ENCODE measurements at places on chromosomes 1 and 21. TPM values are rescaled to one million over a fixed set of nuclear protein-coding genes. Genes with fewer than 3 reads are reported as not detected.

The CFAP57 gene
- total RNA-seq, result 0.92 TPM

The FCRL5 gene
- total RNA-seq, result not detected

GRCh38 chr1:153648000-153648643 is 10.4 kb upstream of the SNAPIN start:
- DNase-seq, result no peak

GRCh38 chr1:48735796-48736195 is 40.9 kb downstream of the BEND5 start:
- no peak for DNase-seq

- DNase-seq, result peak; percentile 33
Observed at GRCh38 chr1:61839679-61840078, 97.4 kb downstream of the PATJ start.

The TMEM82 gene
- total RNA-seq, result not detected

The PSRC1 gene
- total RNA-seq, result 33.5 TPM

DNA sequence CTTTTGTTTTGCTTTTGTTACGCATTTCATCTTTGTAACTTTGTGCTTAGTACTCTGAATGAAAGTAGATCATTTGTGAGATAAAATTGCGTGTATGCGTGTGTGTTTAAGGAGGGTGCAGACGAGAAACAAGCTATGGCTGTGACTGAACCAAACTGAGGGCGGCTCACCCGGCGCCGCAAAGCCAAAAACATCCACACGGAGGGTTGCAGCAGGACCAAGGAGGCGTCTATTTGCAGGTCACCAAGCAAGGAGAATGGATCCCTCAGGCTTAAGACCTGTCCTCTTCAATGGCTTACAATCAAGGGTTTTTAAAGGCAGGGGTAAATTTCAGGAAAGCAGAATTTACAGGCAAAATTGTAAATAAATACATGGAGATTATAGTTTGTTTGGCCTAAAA is 12.8 kb downstream of the GCSAML start:
- DNase-seq, result no peak

The TAS1R1 gene
- total RNA-seq, result not detected

GRCh38 chr21:42649122-42650032 is 4.0 kb upstream of the PDE9A start:
- no peak for DNase-seq

DNA sequence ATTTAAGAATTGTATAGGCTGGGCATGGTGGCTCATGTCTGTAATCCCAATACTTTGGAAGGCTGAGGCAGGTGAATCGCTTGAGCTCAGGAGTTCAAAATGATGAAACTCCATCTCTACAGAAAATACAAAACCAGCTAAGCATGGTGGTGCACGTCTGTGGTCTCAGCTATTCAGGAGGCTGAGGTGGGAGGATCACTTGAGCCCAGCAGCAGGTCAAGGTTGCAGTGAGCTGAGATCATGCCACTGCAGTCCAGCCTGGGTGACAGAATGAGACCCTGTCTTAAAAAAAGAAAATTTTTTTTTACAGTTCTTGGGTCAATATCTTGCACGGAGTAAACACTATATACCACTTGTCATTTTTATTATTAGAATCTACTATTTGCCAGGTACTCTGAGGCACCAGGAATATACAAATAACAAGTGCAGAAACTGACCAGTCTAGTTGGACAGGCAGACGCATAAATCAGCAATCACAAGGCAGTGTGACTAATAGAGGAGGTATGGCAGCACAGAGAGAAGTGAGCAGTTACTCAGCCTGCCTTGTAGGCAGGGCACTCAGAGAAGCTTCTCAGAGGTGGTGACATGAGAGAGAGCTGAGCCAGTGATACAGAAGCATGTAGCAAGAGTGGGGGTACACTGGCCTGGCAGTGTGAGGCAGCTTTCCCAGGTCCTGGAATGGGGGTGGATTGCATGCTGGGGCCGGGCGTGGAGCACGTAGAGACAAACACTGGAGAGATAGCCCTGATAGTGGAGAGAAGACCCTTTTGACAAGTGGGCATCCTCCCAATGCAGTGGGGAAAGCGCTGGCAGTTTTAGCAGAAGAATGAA is 8.0 kb downstream of the PHLDA3 start:
- DNase-seq, result peak; percentile 96

The SNAPIN gene
- 49.7 TPM for total RNA-seq

Measured in foreskin keratinocyte (primary cell).